Left lobe of liver (tissue), 2 donors: ENCODE measurements at places on chromosomes 1 and 21.

- peak; percentile 12 for DNase-seq
Observed at GRCh38 chr1:31949862-31950261, 11.7 kb upstream of the PTP4A2 start.

DNA sequence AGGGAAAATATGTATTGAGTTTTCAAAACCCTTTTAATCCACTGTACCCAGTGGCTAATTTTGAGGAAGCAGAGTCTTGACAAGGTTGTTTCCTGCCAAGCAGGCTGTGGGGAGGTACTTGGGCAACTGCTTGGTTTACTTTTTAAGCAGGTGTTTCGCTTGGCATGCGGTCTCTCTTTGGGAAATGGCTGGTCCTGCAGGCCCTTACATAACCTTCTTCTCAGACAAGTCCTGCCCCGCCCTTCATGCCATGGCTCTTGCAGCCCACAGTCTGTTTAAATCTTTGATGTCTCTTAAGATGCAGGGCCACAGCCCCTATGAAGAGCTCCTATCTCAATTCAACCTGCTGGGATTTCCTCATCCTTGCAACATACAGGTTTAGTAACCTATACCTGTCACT is 36.0 kb upstream of the ABCD3 start:
- DNase-seq: peak; percentile 77

DNA sequence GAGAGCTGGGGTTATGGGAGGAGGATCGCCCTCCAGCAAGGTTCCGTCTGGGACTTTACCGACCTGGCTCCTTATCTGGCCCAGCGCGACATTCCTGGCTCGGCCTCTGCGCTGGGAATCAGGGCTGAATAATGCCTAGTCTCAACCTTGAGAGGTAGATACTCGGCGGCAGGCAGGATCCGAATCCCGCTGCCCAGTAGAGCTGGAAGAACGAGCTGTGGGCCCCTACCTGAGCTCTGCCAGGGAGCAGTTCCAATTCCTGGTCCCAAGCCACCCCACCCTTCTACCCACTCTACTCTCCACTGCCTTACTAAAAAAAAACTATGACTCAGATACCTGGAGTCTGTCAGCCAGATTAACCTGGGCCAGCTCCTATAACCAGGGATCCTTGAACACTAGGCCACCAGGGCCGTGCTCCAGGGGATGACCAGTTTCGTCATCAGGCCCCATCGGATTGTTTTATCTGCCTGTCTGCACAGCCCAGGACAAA is 53.6 kb downstream of the RHBG start:
- DNase-seq: no peak

- no peak for DNase-seq
Observed at GRCh38 chr1:161082996-161083747, 6.2 kb downstream of the NECTIN4 start.

- DNase-seq: no peak
Observed at GRCh38 chr1:162709870-162710269, 77.6 kb downstream of the DDR2 start.

DNA sequence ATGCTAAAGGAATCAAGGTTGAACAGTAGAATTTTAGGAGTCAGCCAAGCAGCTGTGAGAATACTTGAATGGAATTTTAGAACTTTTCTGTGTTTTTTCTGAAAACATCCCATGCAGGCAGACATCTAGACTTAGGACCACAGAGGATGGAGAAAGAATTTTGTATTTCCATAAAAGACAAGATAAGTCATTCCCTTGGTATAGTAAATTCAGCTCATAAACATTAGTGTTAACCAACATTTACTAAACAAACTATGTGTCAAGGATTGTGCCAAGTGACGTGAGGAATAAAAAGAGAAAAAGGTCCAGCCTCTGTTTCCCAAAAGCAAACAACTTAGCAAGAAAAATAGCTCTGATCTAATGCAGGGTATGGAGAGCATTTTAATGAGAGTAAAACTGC is 210.2 kb upstream of the NR5A2 start:
- no peak for DNase-seq

GRCh38 chr21:38346286-38346685 is 89.5 kb downstream of the KCNJ15 start:
- DNase-seq: peak; percentile 40

DNA sequence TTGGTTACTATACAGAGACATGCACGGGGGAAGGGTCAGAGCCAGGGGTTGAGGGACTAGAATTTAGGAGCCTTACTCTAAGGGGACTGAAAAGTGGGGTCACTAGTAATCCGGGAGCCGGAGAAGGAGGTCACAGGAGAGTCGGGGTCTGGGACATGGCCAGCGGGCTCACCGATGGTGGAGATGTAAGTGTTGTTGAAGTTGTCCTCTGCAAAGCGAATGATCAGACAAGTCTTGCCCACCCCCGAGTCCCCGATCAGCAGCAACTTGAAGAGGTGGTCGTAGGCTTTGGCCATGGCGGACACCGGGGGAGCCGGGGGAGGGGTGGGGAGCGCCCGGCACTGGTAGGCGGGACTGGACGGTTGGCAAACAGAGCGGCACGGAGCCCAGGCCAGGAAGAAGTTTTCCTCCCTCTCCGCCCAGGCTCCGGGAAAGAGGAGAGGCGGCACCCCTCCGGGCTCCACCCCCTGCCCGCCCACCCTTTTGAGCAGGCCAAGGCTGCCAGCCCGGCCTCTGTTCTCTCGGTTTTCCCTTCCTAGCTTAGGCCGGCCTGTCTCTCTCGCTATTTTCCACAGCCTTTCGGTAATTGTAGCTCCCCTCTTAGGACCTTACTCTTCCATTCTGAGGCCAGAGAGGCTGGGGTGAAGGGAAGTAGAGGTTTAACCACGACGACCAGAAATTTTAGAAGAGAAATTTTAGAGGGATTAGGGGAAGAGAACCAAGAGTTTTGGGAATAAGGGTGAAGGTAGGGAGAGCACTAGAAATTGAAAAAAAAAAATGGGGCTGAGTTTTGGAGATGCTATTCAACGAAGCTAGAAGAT is at the start of gene RAB13:
RAB13 (minus strand) TSS at position 399 of the 821 bp plus-strand sequence; CDS start at position 296, 103 bp downstream.
- peak; percentile 92 for DNase-seq

GRCh38 chr1:181352695-181353094 is 130.6 kb upstream of the CACNA1E start:
- DNase-seq: no peak

DNA sequence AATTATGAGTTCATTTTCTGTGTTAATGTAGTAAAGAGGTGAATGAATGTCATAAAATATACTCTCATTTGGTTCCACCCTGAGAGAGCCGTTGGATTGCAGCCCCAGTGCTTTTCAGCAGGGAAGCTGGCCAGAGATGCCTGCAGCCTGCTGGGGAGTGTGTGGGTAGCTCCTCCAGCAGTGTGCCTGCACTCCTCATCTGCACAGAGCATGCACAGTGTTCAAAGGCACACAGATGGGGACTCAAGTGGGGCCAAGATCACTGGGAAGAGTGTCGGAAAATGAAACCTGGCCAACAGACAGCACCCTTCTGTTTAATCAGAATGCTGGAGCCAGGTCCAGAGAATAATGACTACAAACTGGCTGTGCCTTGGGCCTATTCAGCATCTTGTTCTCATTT is 206.8 kb downstream of the ST6GALNAC3 start:
- DNase-seq: no peak

DNA sequence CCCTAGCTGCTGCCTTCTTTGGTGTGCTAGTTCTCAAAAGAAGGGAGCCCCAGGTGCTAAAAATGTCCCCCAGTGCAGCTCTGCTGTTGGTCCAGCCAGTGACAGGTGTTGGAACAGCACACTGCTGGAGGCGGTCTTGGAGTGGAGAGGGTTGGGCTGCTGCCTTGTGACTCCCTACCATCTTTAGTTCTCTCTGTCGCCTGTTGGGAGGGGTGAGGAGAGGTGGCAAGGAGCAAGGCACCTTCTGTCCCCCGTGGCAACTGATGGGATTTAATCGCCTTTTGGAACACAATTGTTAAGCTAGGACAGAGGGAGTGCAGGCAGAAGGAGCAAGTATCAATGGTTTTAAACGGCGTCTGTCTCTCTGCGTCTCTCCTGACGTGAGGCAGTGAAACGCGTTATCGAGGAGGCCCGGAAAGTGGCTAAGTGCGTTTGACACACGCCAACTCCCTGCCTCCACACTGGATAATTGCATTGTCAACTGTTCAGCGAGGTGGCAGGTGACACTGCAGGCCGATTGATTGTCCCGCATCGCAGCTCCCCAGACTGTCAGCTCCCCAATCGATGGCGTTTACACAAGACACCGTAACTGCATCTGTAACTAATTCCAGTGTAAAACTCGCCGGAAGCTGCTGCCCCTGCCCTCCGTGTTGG is 34.0 kb downstream of the TMEM53 start:
- DNase-seq: no peak

DNA sequence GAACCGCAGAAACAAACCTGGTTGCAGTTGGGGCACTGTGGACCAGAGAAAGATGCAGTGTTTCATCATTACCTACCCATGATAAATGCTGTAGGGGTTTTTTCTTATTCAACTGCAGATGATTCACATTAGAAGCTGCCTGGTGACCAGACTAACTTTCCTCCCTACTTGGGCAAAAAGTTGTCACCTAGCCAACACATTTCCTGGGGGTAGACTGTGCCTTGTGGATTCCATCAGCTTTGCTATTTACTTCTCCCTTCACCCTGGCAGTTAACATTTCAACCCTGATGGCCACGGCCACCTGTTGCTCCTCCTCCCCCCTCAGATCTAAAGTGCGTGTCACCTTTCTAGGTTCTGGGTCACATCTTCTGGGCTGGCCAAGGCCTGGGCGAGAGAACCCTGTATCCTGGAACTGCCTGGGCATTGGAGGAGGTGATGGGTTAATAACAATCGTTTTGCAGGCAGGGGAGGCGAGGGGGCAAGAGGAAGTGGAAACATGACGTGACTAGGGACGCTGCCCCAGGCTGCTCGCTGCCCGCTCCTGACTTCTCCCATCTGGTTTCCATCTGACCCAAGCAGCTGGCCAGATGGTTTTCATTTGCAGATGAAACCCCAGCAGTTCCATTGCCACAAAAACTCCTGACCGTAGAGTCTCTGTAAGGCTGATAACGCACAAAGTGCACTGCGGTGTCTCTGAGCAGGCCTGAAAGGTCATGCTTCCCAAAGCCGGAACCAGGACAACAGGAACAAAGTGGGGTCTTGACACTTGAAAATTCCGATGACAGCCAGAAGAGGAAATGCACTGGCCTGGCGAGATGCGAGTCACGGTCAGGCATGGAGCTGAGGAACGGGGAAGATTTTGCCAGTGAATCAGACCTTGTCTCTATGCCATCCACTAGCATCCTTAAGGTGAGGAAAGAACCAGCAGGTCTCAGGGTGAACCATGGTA is 36.6 kb downstream of the CAPZB start:
- no peak for DNase-seq

DNA sequence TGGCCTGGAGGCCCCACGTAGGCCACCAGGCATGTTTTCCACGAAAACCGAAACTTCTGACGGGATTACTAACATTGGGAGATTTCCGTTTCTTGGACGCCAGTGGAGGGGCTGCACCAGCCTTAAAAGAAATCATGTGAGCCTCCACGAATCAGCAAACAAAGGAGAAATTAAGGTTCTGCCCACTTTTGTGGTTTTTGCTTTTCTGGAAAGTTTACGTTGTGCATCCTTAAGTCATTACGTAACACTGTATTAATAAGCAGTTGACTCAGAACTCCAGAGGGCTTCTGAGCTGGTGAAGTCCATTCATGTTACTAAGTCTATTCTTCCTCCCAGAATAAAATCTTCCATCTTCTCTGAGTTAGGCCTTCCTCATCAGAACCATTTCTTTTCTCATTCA is 168.5 kb downstream of the PSMG1 start:
- no peak for DNase-seq

- no peak for DNase-seq
Observed at GRCh38 chr1:210412240-210412639, 83.5 kb downstream of the HHAT start.

DNA sequence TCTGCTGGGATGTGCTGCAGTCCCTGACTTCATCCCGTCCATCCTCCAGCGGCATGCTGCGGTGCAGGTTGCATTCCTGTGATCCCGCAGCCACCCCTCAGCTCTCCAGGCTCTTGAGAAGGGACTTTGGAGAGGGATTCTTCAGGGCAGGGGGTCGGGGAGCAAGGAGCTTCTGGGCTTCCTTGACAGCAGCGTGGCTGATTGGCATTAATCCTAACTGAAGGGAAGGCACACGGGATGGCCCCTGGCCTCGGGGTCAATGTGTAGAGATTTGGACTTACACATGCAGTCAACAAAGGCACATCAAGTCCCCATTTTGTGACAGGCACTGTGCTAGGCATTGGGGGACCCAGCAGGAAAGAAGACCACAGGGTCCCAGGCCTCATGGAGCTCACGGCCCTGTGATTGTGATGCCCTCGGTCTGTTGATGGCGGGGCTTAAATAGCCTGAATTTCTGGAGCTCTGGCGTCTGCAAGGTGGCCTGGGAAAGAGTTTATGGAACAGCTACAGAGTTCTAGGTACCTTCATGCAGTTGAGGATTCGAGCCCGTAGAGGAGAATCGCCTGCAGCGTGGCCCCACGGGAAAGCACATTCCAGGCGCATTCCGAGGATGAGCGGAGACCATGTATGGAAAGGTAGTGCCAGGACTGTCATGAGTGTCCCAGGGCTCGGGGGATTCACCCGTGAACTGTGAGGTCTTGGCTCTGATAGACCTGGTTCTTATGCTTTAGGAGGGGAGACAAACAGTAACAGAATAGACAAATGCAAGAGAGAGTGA is 20.1 kb downstream of the PSEN2 start:
- no peak for DNase-seq

GRCh38 chr21:46374761-46375389 is 50.9 kb downstream of the PCNT start:
- DNase-seq: no peak

DNA sequence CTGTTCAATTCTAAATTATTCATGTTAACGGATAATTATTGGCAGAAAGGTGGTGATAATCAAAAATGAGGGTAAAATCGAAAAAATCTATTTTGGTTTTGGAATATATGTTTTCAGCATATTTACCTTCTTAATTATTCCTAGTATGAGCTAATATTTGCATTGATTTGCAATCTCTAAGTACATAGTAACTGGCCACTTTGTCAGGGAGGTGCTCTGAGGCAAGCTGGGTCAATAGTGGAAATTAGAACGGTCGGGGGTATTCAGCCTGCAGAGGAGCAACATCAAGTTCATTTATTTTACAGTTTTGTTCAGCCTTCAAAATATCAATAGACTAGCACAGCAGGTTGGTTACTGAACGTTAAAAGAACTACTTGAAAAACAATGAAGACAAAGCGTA is 1.8 kb downstream of the OTUD7B start:
- no peak for DNase-seq

DNA sequence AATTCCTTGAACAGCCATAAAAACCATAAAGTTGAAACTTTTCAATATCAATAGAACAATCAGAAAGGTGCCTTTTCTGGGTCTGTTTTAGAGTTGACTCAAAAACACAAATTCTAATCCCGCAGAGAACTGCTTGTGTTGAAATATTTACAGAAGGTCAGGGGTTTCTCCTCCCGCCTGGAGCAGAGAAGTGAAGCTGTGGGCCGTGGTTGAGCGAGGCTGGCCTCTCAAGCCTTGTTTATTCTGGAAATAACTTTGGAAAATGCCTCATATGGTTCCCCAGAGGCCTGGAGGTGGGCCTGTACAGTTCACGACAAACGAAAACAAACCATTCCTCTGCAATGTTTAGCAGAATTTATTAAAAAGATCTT is 90.8 kb upstream of the ERRFI1 start:
- peak; percentile 80 for DNase-seq

DNA sequence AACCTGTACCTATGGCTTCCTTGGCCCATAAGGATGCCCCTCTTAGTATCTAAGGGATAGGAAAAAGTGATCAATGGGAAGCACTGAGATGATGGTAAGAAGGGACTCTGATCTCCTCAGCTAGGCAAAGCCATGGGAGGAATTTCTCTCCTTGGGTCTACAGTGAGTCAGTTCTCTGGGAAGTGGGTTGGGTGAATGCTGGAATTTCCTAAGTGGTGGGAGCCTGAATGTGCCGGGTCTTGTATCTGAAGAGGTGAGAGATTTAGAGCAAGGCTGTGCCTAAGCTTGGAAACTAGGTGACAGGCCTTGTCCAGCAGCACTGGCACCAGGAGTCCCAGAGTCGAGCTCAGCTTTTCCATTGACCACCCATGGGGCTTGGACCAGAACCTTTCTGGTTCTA is 96.3 kb upstream of the SLC2A1 start:
- no peak for DNase-seq
